ENCODE measurements at places on chromosomes 6 and 20. TPM values are rescaled to one million over a fixed set of nuclear protein-coding genes. Genes with fewer than 3 reads are reported as not detected.

Gene APOM
- 7.1 TPM for total RNA-seq

Gene PNPLA1
- not detected for total RNA-seq

- no peak for DNase-seq
Observed at GRCh38 chr6:43436577-43437282, 9.4 kb downstream of the ABCC10 start.

- no peak for DNase-seq
Observed at GRCh38 chr6:71181565-71181964, 107.0 kb upstream of the OGFRL1 start.

GRCh38 chr6:113306552-113307145, 550.5 kb upstream of the MARCKS start:
- peak; percentile 54 for DNase-seq

DNA sequence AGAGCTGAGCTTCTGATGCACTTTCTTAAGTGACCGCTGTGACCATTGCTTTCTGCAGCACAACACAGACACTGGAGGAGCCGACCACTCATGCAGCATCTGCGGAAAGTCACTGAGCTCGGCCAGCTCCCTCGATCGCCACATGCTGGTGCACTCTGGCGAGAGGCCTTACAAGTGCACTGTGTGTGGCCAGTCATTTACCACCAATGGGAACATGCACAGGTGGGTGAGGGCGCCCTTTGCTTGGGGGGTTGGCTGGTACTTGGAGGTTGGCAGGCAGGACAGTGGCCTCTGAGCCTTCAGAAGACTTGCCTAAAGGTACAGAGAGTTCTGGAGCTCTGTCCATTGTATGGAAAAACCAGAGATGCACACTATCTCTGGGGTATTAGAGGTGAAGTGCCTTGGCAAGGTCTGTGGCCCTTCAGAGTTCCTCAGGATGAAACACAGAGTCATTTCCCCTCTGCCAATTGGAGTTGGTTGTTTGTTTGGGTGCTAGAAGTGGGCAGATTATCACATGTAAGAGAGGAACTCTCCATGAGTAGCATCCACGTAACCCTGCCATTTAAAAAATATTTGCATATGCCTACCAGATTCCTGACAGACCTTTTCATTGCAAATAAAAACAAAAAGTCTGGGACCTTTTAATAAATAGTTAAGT, 81.5 kb downstream of the RREB1 start:
- no peak for DNase-seq

GRCh38 chr6:14192216-14192788, 74.7 kb downstream of the CD83 start:
- DNase-seq = no peak

DNA sequence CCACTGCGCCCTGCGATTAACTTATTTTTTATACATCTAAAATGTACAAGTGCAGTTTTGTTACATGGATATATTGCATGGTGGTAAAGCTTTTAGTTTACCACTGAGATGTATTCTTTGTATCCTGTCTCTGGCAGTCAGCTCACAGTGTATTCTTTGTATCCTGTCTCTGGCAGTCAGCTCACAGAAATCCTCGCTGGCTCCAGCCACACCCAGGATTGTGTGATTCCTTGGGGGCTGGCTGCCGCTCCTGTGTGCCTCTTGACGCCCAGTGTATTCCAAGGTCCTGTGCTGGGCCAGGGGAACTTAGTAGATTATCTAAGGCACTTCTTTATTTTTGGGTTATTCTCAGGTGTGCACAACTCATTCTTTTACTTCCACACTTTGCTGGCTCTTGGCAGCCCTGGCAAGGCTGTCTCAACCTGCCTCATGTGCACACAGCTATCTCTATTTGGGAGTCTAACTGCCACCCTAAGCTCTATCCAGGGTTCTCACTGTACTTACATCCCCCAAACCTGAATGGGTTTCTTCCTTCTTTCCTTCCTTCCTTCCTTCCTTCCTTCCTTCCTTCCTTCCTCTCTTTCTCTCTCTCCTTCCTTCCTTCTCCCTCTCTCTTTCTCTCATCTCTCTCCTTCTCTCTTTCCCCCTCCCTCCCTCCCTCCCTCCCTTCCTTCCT, 12.4 kb upstream of the RNF24 start:
- no peak for DNase-seq

- no peak for DNase-seq
Observed at GRCh38 chr6:55136916-55137315, 37.4 kb upstream of the HCRTR2 start.

GRCh38 chr20:41587523-41587922, 30.7 kb downstream of the CHD6 start:
- DNase-seq = no peak

GRCh38 chr6:151252634-151253033, 12.9 kb downstream of the AKAP12 start:
- no peak for DNase-seq

DNA sequence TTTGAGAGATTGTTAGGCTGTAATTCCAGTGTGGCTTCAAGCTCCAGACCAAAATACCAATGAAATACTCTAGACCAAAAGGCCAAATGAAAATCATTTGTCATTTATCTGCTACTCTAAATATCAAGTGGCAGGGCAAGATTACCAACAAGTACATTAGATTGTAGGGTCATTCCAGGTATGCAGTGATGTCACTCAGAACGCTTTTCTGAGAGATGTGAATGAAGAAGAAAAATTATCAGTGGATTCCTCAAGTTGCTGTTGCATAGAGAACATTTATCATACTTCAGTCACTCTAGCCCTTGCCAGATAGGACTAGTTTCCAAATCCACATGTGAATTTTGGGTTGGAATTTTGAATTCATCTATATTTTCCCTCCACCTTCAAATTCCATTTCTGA, 65.0 kb downstream of the ZFAND3 start:
- no peak for DNase-seq

- no peak for DNase-seq
Observed at GRCh38 chr20:32338665-32339064, 19.5 kb upstream of the ASXL1 start.

All from progenitor cell of endocrine pancreas (in vitro differentiated cells).